ENCODE measurements at places on chromosomes 1 and 21.

GRCh38 chr1:245805532-245805931, 650.7 kb downstream of the KIF26B start:
- DNase-seq, result no peak

DNA sequence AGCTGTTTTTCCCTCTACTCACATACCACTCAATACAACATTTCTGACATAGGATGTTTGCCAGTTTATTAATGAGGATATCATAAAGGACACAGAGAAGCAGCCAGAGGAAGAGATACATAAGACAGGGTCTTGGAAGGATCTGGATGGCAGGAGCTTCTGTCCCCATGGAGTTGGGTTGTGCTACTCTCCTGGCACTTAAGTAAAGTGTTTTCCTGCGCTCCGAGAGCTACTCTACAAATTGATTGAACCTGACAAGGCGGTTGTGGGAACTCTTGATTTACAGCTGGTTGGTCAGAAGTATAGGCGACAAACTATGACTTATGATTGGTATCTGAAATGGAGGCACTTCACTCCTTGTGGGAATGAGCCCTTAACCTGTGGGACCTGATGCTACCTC, 208.8 kb downstream of the HMCN1 start:
- DNase-seq, result no peak

- no peak for DNase-seq
These were observed 39.3 kb upstream of the NTPCR start for GRCh38 chr1:232911027-232911599.

GRCh38 chr1:206742719-206743383, 27.7 kb upstream of the IL19 start:
- DNase-seq, result no peak

DNA sequence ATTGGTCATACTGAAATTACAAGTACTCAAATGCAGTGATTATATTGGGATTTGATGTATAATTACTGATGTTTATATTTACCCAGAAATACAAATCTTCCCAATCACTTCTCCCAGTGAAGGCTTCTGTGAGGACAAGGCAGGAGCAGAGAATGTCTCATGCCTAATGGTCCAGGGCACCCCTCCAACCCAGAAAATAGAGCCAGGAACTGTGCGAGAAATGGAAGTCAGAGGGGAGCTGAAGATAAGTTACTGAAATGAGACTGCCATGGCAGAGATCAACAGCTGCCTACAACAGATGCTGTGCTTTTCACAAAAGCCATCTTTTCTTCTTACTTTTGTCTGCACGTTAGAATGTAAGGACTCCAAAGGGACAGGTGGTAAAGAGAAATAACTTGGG, 171.2 kb downstream of the TTLL7 start:
- DNase-seq, result no peak

DNA sequence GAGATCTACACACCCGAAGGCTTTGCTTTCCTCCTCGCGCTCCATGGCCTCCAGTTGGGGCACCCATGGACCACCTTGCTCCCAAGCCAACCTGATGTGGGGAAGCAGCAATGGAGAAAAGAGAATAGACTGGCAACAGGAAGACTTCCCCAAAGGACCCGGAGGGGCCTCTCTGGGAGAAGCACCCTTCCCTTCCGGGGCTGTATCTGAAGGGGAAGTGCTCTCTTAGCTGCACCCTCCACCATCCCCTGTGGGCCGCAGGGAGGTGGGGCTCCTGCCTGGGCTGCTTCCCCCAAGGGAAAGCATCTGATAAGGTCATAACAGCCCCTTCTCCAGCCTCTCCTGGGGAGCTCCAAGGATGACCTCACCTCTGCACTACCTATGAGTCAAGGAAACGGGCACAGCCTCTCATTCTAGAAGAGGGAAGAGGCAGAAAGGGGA, 100.2 kb downstream of the RIPK4 start:
- no peak for DNase-seq

DNA sequence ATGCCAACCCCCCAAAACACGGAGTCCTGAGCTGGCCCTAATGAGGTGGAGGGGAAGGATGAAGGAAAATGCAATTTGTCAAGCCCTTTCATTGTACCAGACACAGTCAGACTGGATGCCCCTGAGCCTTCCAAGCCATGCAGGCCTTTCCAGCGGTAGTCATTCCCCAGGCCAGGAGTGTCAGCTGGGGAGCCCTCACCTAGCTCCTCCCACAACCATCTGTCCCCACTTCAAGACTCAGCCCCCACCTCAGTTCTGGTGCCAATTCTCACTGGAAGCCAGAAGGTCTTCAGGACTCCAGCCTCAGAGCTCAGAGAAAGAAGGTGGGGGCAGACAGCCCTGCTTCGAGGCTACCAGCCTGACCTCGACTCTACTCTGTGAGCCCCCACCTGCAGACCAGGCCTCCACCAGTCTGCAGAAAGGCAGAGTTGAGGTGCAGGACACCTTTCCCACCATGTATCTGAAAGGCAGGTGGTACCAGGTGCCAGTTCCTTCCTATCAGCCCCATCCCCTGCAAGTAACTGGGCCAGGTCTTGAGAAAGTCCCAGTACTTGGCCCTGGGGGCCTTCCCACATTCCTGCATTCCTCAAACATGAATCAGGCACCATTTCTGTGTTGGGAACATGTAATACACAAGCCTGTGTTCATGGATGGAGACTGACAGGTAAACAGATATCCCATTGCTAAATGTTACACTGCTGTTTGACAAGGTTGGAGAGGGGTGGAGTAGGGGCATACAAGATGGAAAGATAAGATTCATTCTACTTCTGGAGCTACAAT, 180.6 kb upstream of the EDN2 start:
- DNase-seq, result peak; percentile 89

- no peak for DNase-seq
These were observed 222.0 kb downstream of the KAZN start for GRCh38 chr1:14820295-14821085.

DNA sequence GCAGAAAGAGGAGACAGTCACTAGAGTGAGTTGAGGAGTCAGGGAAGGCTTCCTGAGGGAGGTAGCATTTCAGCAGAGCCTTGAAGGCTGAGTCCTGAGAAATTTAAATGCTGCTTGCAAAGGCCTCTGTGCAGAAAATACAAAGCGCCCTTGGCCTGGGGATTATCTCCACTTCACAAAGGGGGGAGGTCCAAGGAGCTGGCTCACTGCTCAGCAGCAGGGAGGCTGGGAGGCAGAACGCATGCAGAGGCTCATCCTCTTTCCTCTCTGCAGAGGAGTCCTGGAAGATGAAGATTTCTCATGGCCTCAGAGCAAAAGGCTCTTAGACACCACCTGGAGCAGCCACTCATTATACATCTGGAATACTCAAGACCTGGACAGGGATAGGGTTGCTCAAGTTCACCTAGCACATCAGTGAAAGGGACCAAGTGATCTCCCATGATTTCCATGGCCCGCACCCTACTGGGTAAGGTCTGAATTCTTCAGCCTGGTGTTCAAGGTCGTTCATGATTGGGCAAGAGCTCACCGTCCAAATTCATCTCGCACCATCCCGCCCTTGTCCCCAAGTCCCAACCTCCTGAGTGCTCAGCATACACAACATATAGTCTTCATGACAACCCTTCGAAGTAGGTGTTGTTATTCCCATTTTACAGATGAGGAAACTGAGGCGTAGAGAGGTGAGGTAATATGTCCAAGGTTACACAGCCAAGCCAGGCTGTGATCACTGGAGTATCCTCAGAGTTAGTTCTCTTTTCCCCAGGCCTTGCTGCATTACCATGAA, 9.0 kb downstream of the SLC1A7 start:
- no peak for DNase-seq

GRCh38 chr21:44531606-44532564, 8.1 kb downstream of the KRTAP10-1 start:
- no peak for DNase-seq

All from amniotic epithelial cell (primary cell).